AG09319 (cell line): ENCODE measurements at places on chromosomes 16 and 17.

- DNase-seq = no peak
These were observed 13.1 kb upstream of the SEZ6 start for GRCh38 chr17:29018788-29019474.

- DNase-seq = no peak
These were observed 3.2 kb downstream of the HS3ST3A1 start for GRCh38 chr17:13598353-13599167.

GRCh38 chr17:57305144-57305728, 48.9 kb downstream of the MSI2 start:
- no peak for DNase-seq

GRCh38 chr17:2598166-2598565, 4.7 kb downstream of the PAFAH1B1 start:
- no peak for DNase-seq

DNA sequence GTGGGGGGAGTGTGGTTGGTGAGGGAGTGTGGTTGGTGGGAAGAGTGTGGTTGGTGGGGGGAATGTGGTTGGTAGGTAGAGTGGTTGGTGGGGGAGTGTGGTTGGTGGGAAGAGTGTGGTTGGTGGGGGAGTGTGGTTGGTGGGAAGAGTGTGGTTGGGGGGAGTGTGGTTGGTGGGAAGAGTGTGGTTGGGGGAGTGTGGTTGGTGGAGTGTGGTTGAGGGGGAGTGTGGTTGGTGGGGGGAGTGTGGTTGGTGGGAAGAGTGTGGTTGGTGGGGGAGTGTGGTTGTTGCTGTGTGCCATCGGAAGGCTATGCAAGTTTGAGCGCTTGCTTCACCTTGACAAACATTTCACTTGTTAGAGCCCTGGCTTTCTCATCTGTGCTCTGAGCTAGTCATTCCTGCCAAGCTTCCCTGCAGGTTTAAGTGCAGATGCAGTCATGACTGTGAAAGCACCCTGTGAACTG, 20.1 kb downstream of the MINK1 start:
- no peak for DNase-seq

- DNase-seq = no peak
These were observed 24.3 kb downstream of the SPECC1 start for GRCh38 chr17:20033415-20033814.

DNA sequence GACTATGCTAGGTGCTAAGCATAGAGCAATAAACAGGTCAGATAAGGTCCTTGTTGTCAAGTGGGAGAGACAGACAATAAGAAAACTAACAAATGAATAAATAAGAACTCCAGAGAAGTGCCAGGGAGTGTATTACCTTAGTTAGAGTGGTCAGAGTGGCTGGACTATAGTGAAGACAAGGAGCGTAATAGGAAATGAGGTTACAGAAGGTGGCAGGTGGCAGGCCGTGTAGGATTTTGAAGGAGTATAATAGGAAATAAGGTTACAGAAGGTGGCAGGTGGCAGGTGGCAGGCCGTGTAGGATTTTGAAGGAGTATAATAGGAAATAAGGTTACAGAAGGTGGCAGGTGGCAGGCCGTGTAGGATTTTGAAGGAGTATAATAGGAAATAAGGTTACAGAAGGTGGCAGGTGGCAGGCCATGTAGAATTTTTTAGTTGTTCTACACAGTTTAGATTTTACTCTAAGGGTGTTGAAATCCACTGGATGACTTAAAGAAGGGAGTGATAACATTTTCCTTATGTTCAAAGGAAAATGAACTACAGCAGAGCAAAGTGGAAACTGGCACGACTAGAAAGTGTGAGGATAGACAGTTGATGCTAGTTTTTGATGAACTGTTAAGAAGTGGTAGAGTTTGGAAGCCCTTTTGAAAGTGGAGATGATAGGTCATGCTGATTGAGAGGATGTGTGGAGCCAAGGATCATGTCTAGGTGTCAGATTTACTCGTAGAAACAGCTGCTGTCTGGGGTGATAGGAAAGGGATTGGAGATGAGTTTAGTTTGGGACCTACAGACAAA, 3.6 kb upstream of the KRTAP3-1 start:
- no peak for DNase-seq

DNA sequence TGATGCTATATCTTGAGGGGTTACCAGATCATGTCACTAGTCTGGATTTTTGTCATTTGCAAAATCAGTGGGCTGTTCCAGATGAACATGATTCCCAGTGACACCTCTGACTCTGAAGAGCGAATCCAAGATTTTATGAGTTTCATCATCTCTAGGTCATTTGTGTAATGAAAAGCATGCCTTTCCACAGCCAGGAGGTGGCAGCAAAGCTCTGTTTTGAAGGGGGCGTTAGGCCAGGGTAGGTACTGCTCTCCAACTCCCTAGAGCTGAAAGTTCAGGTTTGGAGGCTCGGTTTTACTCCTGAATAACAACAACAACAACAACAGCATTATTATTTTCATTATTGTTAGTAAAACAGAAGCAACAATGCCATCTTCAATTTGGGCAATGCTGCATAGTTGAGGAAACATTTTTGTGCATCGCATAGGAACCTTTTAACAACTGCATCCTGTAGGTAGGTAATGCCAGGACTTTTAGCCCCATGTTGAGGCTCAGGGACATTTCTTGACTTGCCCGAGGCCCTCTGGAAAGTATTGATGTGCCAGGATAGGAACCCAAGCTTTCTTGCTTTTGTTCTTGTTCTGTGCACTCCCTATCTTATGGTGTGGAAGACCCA, 77.0 kb downstream of the MYH13 start:
- DNase-seq = peak; percentile 4

DNA sequence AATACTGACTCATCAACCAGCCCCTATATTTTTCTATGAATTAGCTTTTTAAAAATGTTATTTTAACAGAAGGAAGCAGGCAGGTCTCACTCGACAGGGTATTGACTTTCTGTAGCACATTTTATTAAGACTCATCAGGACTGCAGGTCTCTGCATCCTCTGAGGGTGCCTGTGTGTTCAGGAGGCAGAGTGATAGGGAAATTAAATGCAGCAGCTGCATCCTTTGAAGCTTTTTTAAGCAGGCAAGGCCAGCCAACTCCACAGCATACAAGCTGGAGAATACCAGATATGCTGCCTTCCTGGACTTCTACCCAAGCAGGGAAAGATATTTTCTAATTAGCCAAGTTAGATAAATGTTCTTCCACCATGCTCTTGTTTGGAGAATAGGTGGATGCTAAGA, 124.9 kb downstream of the WSCD1 start:
- DNase-seq = no peak

DNA sequence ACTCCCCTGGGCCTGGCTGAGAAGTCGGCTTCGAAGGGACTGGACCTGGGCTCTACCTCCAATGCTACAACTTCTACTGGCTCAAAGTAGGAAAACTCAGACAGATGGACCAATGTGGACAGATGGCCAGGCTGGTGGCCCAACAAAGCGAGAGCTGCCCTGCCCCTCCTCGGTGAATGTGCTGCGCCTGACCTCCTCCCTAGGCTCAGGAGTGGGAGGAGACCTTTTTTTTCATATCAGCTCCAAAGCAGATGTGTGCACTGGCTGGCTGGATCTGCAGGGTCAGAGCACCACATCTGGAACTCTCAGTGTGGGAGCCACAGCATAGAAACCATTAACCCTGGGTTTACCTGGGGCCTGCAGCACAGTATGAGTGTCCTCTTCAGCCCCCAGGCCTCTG, 20.8 kb downstream of the ATP6V0D1 start:
- no peak for DNase-seq
